ENCODE measurements at places on chromosomes 16 and 17.
A peak's percentile ranks its signal among the peaks of the same experiment; 100 is the strongest.

DNA sequence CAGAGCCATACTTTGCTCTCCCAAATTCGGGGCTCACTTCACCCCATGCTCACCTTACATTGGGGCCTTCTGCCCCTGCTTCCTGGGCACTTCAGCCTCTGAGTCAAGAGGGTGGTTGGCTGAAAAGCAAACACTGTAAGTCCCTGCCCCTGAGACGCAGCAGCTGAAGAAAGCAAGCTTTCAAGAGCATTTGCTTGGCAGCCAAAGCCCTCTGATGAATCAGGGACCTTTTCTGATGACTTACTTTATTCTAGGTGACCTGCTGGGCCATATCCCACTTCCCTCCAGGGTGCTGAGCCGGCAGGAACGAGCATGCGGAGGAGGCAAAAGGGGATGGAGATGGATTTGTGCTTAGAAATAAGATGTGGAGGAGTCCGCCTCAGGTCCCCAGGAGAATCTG, 147.0 kb upstream of the TNRC6C start:
- no peak for DNase-seq

- no peak for DNase-seq
Observed at GRCh38 chr17:48068491-48068961, 20.4 kb downstream of the NFE2L1 start.

- DNase-seq: no peak
Observed at GRCh38 chr17:60468371-60468770, 46.1 kb downstream of the CHCT1 start.

DNA sequence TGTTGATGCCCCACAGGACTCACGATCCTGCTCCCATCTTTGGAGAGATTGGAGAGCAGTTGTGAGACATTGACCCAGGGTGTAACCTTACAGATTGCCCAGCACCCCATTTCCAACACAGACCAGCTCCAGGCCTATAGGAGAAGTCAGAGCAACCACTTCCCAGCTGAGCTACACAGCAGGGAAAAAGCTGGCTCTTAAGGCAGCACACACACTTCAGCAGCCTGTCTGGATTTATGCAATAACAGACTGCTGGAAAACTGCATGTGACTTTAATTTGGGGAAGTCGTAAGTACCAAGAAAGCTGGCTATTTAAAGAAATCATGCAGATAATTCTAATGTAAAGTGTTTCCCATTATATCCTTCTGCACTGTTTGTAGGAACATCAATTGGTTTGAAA, 30.8 kb downstream of the NOG start:
- no peak for DNase-seq

GRCh38 chr17:80986816-80987475, 4.7 kb upstream of the CHMP6 start:
- no peak for DNase-seq

- DNase-seq: no peak
Observed at GRCh38 chr16:75865736-75866135, 139.4 kb upstream of the CPHXL start.

DNA sequence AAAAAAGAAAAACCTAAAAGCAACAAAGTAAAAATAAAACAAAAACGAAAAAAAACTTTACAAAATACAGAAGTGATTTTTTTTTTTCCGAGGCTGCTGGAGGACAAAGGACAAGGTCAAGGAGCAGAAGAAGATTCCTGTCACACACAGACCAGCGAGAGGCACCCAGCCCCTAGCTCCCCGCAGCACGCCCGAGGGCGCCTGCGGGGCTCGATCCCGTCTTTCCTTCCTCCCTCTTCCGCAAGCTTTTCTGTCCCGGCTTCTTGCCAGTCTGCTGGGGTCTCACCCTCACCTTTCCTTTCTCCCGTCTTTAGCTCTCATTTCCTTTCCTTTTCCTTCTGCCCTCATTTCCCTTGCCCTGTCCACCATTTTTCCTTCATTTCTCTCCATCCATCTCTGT, 66.1 kb upstream of the DNAH17 start:
- DNase-seq: no peak

DNA sequence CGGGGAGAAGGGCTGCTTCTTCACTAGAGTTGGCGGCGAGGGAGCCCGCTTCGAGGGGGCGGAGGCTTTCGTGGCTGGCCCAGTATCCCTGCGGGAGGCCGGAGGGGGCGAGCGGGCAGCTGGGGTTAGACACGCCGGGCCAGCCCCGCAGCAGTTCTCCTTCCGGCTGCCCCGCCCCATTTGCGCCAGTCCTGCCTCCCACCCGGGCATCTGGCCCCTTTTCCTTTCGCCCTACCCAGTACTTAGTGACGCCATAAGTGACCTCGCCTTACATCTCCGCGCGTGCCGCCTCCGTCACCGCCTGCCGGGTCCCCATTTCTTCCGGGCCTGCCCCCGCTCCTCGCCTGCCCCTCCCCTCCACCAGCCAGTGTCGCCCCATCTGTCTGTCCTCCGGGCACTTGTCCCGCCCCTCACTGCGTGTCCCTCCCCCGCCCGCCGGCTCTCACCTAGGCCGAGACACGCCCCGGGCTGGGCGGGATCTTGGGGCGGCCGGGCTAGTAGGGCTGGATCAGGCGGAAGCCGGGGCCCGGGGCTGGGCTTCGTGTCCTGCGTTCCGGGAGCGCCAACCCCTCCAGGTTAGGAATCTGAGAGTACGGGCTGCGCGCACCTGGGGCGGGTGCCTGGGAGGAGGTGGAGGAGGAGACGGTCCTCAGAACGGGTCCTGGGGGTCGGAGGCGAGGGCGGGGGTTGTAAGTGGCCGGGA, 14.3 kb downstream of the SPATA32 start:
- DNase-seq: peak; percentile 98

- no peak for DNase-seq
Observed at GRCh38 chr17:64551461-64551860, 44.7 kb downstream of the CEP95 start.

DNA sequence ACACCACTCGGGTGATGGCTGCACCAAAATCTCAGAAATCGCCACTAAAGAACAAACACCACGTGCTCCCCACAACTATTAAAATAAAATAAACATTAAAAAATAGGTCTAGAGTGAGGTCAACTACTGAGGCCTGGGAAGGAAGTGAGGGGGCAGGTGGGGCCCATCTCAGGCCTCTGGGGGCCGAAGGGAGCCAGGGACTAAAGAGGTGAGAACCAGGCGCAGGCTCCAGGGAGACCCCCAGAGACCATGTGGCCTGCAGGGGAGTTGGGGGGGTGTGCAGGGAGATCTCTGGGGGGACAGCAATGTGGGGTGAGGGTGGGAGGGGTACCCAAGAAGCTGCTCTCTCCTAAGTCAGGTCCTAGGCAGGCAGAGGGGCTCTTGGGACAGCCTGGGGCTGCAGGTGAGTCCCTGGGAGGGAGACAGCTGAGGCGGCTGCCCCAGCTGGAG, 111.3 kb upstream of the SMURF2 start:
- DNase-seq: no peak

DNA sequence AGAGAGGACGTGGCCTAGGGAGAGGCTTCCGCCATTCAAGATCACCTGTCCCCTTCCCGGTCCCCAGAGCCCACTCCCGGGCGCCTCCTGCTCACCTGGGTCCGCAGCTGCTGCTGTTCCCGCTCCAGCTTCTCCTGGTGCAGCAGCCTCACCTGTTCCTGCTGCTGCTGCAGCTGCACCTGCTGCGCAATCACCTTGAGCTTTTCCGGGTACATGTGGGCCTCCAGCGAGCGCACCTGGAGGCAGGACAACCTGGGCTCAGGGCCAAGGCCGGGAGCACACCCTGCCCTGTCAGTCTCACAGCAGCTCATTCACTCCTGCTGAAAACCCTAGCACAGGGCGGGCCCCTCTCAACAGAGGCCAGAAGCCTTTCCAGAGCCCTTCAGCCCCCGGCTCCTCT, 12.5 kb downstream of the TFAP4 start:
- no peak for DNase-seq

GRCh38 chr17:75341784-75342486, 52.7 kb upstream of the SLC25A19 start:
- no peak for DNase-seq

DNA sequence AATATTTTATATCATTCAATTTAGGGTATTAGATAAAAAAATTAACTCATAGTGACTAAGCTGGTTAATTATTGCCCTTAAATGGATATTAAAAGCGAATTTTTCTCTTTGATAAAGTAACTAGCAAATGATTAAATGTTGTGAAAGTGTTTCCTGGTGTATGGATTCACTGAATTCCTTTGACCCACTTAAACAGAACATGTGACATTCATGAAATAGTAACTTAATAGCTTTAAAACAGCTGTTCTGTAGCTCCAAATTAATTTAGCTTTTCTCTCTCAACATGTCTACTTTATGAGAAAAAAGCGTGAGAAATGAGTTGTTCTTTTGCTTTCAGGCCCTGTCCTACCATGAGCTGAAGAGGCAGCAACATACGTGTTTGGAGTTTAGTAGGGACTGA, 36.4 kb upstream of the APPBP2 start:
- no peak for DNase-seq

All from CD8-positive, alpha-beta memory T cell (primary cell).